Stimulated activated naive B cell treated with anti-CD40 and anti-IgM and Interleukin-4, amounts not matched to agents 10 μg/mL and 1 μg/mL and 100 μg/mL, for 72 hours (primary cell): ENCODE measurements at places on chromosomes 7 and 10.

DNA sequence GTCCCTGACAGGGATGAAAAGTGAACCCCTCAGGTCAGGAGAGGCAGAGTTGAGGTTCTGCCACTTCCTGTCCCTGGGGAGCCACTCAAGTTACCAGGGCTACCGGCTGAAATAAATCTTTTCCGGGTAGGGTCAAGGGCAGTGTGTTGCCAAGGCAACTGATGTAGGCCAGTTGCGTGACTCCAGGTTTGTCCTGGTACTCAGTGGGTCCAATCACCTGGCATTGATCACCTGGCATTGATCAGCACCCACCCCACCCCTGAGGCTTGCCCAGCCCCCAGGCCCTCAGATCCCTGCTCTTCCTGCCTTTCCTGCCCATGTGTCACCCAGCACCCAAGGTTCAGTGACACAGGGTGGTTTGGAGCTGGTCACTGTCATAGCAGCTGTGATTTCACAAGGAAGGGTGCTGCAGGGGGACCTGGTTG lies 5.9 kb downstream of the SAP25 start:
- no peaks in the 10 kb centered on the region for H3K27me3 ChIP-seq
- no peak overlapping the region for H3K4me3 ChIP-seq
- H3K27ac ChIP-seq = peak overlapping the region; percentile 37
- no peak for DNase-seq
- peaks cover 39% of the 10 kb centered on the region for H3K36me3 ChIP-seq
- peaks cover 27% of the 10 kb centered on the region for H3K4me1 ChIP-seq

DNA sequence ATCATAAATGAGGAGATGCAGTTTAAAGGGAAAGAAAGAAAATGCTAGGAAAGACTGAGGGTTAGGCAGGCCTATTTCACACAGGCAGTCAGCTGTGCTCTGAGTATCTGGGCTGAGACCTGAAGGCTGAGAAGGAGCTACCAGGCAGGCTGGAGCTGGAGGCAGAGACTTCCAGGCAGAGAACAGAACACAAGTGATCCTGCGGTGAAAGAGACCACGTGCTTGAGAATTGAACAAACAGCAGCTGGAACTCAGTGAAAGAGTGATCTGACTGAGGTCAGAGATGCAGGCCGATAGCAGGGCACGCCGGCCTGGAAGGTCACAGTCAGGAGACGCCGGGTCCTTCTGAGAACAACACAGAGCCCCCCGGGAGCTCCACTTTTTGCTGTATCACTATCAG lies 147.8 kb downstream of the ADAM12 start:
- no peak overlapping the region for H3K27ac ChIP-seq
- peaks cover 7% of the 10 kb centered on the region for H3K27me3 ChIP-seq

DNA sequence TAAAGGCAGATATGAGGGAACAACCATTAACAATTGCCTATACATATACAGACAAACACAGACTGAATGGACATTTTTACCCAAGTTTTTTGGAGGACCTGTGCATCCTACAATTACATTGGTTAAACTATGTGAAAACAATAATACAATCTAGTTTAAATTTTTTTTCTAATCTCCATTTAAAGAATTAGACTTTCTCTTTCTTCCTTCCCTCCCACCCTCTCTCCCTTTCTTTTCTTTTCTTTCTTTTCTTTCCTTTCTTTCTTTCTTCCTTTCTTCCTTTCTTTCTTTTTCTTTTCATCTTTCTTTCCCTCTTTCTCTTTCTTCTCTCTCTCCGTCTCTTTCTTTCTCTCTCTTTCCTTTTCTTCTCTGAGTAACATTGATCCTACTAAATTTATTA lies 183.7 kb downstream of the HDAC9 start:
- no peaks in the 10 kb centered on the region for H3K27me3 ChIP-seq
- no peak overlapping the region for H3K4me3 ChIP-seq
- no peak for DNase-seq
- H3K27ac ChIP-seq = no peak overlapping the region
- H3K36me3 ChIP-seq = peaks cover 38% of the 10 kb centered on the region
- peaks cover 29% of the 10 kb centered on the region for H3K4me1 ChIP-seq

DNA sequence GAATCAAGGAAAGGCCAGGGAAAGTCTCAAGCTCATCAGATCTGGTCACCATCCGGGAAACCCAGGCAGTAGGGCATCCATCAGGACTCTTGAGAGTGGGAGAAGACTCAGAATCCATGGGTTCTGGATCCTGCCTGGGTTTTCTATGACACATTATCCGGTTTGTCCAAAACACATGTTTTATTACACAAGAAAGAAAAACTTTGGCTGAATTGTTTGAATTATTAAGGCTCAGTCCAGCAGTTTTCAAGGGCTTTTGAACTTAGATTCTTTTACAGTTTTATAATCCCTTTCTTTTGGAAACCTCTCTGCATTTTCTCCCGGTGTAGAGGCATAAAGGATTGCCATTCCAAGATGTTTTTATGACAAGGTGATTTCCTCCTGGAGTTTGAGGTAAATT lies 528.5 kb upstream of the MGMT start:
- DNase-seq = no peak
- peaks cover 8% of the 10 kb centered on the region for H3K27me3 ChIP-seq
- H3K36me3 ChIP-seq = no peaks in the 10 kb centered on the region
- H3K4me3 ChIP-seq = no peak overlapping the region
- no peak overlapping the region for H3K27ac ChIP-seq

GRCh38 chr7:45196374-45196773 lies 38.8 kb downstream of the RAMP3 start:
- no peaks in the 10 kb centered on the region for H3K36me3 ChIP-seq
- no peak overlapping the region for H3K27ac ChIP-seq
- no peak overlapping the region for H3K4me3 ChIP-seq

- peak overlapping the region; percentile 98 for H3K4me3 ChIP-seq
- peaks cover 50% of the 10 kb centered on the region for H3K4me1 ChIP-seq
- DNase-seq = no peak
- peaks cover 10% of the 10 kb centered on the region for H3K36me3 ChIP-seq
- peak overlapping the region; percentile 100 for H3K27ac ChIP-seq
- H3K27me3 ChIP-seq = no peaks in the 10 kb centered on the region
These were observed 620 bp downstream of the BET1 start for GRCh38 chr7:94003446-94004023.

GRCh38 chr7:144579687-144580086 lies 176.2 kb upstream of the NOBOX start:
- no peak overlapping the region for H3K4me3 ChIP-seq
- no peak for DNase-seq
- H3K36me3 ChIP-seq = peaks cover 23% of the 10 kb centered on the region
- no peaks in the 10 kb centered on the region for H3K4me1 ChIP-seq
- H3K27me3 ChIP-seq = no peaks in the 10 kb centered on the region

GRCh38 chr10:23081221-23081750 lies 14.1 kb upstream of the MSRB2 start:
- no peak overlapping the region for H3K27ac ChIP-seq
- H3K4me1 ChIP-seq = no peaks in the 10 kb centered on the region
- peaks cover 50% of the 10 kb centered on the region for H3K27me3 ChIP-seq
- DNase-seq = no peak
